ENCODE measurements at places on chromosomes 13 and 19.

- DNase-seq = no peak
Measured at GRCh38 chr19:46453661-46454060, 17.7 kb downstream of the PNMA8A start.

DNA sequence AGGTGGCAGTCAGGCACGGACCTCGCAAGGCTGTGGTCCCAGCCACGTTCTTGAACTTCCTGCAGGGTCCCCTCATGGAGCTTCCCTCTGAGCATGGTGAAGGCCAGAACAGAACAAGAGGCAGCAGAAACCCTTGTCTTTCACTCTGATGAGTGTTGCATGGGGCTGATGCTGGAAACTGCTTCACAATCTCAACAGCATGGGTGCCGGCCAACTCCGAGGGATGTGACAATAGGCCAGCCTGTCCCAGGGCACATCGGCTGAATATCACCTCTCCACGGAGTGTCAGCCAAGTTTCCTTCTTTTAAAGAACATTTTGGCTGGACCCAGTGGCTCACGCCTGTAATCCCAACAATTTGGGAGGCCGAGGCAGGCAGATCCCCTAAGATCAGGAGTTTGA, 173.9 kb downstream of the FOXO1 start:
- DNase-seq = no peak

DNA sequence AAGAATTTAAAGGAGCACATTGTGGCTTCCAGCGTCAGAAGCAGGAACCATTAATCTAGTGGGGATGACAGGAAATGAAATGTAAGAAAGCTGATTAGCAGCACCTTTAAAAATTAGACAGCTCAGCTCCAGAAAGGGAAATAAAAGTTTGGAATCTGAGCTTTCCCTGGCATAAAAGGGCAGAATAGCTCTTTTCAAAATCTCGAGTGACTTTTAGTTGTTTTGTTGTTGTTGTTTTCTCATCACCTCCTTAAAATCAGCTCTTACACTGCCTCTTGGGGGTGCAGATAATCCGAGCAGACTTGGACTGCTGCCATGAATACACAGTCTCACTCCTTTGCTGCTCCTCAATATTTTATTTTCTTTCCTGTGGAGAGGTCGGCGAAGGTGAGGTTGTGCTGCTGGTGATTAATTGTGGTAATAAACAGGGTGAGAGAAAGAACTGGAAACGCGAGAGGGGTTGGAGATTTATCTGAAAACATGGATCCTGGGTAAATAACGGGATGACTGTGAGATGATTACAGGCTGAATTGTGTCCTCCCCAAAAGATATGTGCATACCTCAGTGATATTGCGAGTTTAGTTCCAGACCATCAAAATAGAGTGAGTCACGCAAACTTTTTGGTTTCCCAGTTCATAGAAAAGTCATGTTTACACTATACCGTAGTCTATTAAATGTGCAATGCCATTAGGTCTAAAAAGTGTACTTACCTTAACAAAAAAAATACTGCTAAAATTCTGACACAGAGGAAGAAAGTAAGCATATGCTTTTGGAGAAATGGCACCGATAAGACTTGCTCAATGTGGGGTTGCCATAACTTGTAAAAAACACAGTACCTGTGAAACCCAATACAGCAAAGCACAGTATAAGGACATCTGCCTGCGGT, 787.7 kb downstream of the UQCRFS1 start:
- DNase-seq = no peak

GRCh38 chr13:28531077-28531844, 36.3 kb upstream of the FLT1 start:
- DNase-seq = no peak

DNA sequence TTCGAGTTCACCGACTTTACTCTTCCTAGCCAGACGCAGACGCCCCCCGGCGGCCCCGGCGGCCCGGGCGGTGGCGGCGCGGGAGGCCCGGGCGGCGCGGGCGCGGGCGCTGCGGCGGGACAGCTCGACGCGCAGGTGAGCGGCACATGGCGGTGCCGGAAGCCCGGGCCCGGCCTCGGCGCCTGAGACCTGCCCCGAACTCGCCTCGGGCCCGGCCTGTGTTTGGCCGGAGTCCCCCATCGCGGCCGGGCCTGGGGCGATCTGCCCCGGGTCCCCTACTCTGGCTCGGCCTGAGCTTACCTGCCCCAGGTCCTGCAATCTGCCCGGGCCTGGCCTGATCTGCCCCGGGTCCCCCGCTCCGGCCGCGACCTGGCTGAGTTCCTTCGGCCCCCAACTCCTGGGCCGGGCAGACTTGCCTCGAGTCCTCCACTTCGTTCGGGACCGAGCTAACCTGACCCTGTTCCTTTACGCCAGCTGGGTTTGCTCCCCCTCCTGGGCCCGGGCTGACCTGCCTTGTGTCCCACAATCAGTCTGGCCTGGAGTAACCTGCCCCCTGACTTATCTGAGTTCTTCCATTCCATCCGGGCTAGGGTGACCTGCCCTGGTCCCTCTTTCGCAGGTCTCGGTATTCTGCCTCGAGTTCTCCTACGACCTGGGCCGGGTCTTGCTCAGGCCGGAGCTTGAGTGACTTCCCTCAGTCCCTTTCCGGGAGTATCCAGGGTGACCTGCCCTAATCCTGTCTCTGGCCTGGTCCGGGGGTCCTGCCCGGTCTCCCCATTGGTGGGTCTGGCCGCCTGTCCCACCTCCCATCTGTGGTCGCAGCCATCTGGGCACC, 764 bp downstream of the UPF1 start:
- no peak for DNase-seq

All from cortex of kidney (tissue), 1 donor.